Breast epithelium (tissue), 4 donors: ENCODE measurements at places on chromosomes 2 and 18. TPM values are rescaled to one million over a fixed set of nuclear protein-coding genes. Genes with fewer than 3 reads are reported as not detected.

DNA sequence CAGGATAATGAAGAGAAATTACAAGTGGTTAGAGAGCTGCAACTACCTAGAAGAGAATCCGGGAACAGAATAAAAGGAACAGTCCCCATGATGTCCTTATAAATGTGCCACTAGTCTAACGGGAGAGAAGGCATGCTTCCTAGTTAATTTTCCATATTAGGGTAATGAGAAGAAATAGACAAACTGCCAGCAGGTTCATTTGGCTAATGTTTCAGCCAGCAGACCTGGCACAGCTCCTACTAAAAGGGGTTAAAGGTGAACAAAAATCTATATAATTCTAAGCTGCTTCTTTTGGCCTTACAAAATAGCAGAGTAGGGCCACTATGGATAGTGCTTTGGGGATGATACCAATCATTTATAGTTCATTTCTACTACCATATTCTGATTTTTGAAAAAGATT, 845.3 kb upstream of the GCFC2 start:
- no peak for DNase-seq

GRCh38 chr18:23627321-23627720, 35.4 kb downstream of the ANKRD29 start:
- no peak for DNase-seq

DNA sequence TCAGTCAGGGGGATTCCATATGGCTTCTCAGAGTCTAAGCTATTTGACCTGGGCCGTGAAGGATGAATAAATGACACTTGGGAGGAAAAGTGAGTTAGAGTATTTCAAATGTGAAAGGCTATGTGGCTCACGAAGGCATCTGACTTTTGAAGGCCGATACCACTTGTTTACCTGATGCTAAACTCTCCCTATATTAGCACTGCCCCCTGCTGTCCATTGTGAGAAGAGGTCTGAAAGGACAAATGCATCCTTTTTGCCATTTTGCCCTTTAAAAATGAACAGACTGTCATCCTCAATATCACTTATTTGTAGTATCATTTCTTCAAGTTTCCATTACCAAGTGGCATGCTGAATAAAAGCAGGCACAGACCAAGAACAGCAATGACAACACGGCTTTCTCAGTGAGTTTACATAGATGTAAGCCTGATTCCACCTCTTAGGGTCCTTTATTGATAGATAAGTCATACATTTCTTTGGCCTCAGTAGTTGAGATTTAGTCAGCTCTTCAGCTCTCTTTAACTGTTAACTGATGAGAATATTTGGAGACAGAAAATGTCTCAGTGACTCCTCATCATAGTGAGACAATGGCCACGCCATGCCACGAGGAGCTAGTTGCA, 40.1 kb downstream of the DOCK10 start:
- peak; percentile 33 for DNase-seq

GRCh38 chr18:5966514-5966913, 71.2 kb upstream of the TMEM200C start:
- no peak for DNase-seq

DNA sequence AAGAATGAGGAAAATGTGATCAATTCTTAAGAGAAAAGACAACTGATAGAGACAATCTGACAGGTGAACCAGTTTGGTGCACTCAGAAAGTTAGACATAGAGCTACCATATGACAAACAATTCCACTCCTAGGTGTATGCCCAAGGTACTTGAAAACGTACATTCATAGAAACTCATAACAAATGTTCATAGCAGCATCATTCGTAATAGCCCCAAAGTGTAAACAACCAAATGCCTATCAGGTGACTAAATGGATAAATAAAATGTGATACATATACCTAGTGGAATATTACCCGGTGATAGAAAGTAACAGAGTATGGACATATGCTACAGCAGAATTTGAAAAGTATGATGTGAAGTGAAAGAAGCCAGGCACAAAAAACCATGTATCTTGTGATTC, 149.3 kb upstream of the TRIB2 start:
- DNase-seq, result no peak

GRCh38 chr2:8076448-8077342, 605.2 kb upstream of the ID2 start:
- no peak for DNase-seq

- no peak for DNase-seq
Observed at GRCh38 chr2:25338401-25338800, 3.3 kb downstream of the DNMT3A start.

DNA sequence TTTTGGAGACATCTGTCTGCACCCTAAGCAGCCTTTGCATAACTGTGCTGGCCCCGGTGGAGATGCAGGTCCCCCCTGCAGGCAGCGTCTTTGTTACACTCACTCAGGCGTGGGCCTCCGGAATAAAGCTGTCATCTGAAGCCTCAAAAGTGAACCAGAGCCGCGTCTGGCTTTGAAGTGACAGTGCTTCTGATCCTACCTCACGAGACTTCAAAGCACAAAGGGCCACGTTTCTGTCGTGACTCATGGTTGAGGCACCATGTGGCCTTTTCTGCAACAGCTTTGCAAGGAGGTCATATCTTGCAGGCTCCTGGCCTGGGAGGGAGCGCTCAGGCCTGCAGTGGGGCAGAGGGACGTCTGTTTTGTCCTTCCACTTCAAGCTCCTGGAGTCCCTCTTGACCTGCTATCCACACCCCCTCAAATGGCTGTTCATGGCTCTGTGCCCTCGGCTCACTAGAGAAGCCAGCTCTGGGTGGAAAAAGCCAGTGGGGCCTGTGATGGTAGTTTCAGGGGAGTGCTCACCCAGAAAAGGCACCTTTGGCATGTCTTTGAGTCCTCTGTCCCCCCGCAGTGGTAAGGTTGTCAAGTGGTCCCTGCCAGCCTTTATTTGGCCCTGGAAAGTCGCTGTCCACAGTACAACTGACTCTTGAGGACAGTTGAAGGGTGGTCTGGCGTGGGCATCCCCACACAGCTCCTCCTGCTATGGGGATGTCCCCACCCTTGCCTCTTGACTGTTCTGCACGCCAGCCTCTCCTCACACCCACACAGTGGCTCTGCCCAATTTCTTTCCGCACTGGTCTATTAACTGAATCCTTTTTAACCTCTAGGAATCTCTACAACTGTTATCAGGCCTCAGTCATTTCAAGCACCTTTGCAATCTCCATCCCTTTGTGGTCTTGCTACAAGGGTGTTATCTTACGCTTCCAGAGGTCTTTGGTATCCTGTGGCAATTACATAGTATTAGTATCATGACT, 19.3 kb downstream of the GPR55 start:
- DNase-seq, result peak; percentile 34

- DNase-seq, result no peak
Observed at GRCh38 chr2:206488623-206489022, 45.3 kb downstream of the ADAM23 start.

GRCh38 chr2:88254437-88255091, 84.4 kb downstream of the THNSL2 start:
- no peak for DNase-seq

- no peak for DNase-seq
Observed at GRCh38 chr2:200039724-200040650, 84.6 kb downstream of the MAIP1 start.

- DNase-seq, result no peak
Observed at GRCh38 chr18:13463526-13464210, 245.1 kb downstream of the LDLRAD4 start.

GRCh38 chr2:137670111-137670510, 294.2 kb upstream of the HNMT start:
- DNase-seq, result no peak

DNA sequence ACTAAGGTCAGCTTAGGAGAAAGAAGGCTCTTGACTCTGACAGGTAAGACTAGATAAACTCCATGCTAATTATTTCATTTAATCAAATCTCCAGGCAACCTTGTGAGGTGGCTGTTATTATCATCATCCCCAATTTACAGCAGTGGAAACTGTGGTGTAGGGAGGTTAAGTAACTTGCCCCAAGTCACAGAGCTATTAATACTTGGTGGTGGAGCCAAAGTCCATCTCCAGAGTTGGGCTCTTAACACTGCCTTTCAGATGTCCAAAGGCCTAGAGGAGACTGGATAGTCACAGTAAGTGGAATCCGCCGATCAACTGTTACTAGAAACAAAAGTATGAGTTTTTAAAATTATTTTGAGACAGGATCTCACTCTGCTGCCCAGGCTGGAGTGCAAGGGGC, 46.6 kb upstream of the SP3 start:
- DNase-seq, result no peak

- DNase-seq, result no peak
Observed at GRCh38 chr2:191701696-191702095, 23.8 kb downstream of the NABP1 start.

GRCh38 chr2:231957913-231958763, 3.4 kb upstream of the DIS3L2 start:
- DNase-seq, result no peak

DNA sequence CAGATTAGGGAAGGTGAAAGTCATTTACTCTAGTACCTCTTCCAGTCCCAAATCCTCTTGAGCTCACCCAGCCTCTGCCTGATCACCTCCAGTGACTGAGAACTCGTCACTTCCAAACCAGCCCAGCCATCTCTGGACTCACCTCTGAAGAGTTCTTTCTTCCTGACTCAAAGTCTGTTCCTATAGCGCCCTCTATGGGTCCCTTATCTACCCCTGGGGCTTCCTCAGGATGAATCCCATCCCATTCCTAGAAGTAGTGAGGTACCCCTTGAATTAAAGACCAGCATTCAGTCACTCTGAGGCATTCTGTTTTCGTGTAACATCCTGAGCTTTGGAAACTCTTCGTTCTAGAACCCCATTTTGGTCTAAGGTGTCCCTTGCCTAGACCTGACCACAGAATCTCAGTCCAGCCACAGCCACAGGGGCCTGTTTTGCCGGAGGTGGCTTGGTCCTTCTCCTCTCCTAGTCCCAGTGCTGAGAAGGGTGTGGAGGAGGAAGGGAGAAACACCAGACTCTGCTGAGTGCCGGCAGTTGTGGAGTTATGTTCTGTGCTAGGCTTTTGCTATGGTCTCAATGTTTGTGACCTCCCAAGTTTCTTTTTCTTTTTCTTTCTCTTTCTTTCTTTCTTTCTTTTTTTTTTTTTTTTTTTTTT, 32.7 kb downstream of the SIX3 start:
- no peak for DNase-seq

DNA sequence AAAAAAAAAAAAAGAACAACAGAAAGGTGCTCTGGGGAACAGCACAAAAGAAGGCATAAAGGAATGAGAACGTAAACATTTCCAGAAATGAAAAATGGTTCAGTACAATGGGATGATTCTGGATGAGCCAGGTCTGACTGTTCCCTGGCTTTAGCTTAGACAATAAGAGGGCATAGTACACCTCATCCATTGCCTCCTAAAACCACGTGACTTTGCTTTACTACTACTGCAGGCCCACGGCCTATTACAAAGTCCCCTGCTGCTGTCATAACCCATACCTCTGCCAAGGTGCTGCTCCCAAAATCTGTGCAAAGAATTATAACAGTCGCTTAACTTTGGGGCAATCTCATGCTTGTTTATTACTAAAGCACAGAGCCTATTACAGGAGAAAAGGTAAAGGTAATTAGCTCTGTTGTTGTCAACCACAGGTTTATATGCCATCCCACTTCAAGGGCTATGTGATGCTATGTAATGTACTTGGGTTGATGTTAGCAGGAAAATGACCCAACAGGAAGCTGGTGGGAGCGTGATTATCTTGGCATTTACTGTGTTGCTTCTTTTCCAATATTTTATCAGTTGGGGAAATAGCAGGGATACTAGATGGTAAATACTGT, 26.8 kb downstream of the STK17B start:
- DNase-seq, result no peak

DNA sequence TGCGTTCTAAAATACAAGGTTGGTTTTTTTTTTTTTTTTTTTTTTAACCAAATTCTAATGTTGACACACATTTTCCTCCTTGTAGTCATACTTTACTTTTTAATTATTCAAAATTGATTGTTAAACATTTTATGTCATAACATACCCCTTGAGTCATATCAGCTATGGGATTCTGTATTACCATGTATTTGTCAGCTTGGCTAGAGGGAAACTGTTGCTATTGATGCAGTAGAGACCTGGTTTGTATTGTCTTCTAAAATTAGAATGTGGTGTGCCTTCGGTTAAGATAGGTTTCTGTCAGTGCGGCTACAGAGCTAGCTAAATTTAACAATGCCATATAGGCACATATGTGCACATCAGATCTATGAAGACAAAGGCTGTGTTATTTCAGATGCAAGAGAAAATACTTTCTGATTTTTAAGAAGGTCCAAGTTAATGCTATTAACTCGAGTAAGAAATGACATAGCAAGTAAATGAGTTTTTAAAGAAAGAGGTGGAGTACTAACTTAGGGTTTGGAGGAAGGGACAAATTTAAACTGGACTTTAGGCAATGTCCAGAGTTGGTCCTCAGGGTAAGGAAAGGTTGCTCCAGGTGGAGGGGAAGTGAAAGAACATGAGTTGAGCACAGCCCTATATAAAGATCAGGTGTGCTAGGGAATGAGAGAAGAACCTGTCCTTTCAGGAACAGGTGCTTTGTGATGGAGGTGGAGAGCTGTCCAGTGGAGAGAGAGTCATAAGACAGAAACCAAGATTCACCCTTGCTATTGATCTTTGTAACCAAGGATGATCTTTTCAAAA, 152.3 kb downstream of the PRPF40A start:
- DNase-seq, result no peak

DNA sequence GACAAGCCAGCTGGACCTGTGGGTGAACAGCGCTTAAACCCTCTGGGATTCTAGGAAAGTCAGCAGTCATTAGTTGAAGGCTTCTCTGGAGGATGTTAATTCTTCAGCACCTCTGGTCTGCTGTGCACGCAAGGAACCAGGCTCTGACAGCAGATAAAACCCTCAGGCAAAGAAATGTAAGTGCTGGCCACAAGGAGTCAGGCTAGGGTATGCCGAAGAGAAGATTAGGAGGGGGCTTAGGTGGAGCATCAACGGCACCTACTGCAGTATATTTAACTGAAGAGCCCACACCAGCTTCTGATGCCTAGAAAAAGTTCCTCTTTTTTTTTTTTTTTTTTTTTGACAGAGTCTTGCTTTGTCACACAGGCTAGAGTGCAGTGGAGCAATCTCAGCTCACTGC, 304.2 kb upstream of the MC4R start:
- DNase-seq, result no peak

- DNase-seq, result no peak
Observed at GRCh38 chr2:108974674-108975073, 14.3 kb downstream of the EDAR start.

The ABCB11 gene
- total RNA-seq, result under 0.01 TPM

The CLIP4 gene
- 67.2 TPM for total RNA-seq

The AGXT gene
- not detected for total RNA-seq

The RAMP1 gene
- 25.9 TPM for total RNA-seq

The HDAC4 gene
- 36.0 TPM for total RNA-seq

The GALR1 gene
- total RNA-seq, result under 0.01 TPM

The GALNT5 gene
- 1.6 TPM for total RNA-seq
